Calu3 (cell line): ENCODE measurements at places on chromosomes 3 and 15.

- no peak overlapping the region for H3K4me3 ChIP-seq
- no peaks in the 10 kb centered on the region for H3K36me3 ChIP-seq
- no peak overlapping the region for H3K27ac ChIP-seq
- DNase-seq = no peak
Measured at GRCh38 chr15:26145796-26146195, 282.7 kb upstream of the ATP10A start.

DNA sequence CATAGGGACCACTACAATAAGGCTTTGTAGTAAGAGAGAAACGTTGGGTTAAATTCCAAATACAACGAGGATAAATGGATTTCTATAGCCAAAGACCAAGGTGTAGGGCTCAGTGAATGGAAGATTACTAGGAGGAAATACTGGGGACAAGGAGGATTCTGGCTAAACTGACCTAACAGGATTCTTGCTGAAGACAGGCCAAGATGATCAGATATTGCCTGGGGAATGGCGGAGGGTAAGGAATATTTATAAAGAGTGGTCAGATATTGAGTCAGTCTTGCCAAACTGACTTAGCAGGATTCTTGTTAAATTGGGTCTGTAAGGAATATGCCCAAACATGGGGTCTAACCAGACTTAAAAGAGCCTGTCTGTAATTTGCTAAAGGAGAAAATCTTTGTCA is 463.8 kb downstream of the EDEM1 start:
- no peaks in the 10 kb centered on the region for H3K27me3 ChIP-seq
- no peak for DNase-seq
- H3K36me3 ChIP-seq = no peaks in the 10 kb centered on the region
- H3K27ac ChIP-seq = no peak overlapping the region
- no peak overlapping the region for H3K4me3 ChIP-seq

- H3K27ac ChIP-seq = no peak overlapping the region
- H3K4me3 ChIP-seq = no peak overlapping the region
- no peaks in the 10 kb centered on the region for H3K27me3 ChIP-seq
- peak; percentile 1 for DNase-seq
Measured at GRCh38 chr15:42890161-42890913, 30.2 kb downstream of the TTBK2 start.

DNA sequence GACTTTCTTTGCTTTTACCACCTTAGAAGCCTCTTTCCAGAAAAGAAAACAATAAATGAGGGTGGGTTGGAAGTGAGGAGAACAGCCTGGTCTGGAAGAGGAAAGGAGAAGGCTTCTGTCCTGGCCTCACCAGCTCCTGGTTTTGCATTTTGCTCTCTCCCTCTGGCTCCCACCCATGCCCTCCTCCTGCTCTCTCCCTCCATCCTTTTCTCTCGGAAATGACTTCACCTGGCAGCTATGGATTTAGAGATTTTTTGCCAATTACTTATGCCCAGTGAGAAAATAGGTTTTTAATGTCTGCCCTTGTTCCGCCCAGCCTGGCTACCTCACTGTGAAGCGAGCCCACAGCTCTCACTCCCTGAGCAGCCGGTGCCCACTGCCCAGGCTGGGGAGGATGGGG is 77.9 kb upstream of the NTRK3 start:
- DNase-seq = no peak
- H3K4me1 ChIP-seq = no peaks in the 10 kb centered on the region
- no peak overlapping the region for H3K4me3 ChIP-seq
- peaks cover 75% of the 10 kb centered on the region for H3K27me3 ChIP-seq
- H3K27ac ChIP-seq = no peak overlapping the region

GRCh38 chr3:160450846-160451245 is 1.3 kb upstream of the TRIM59 start:
- peaks cover 36% of the 10 kb centered on the region for H3K4me1 ChIP-seq
- peak overlapping the region; percentile 100 for H3K4me3 ChIP-seq
- no peak for DNase-seq
- H3K27ac ChIP-seq = peak overlapping the region; percentile 100
- H3K36me3 ChIP-seq = peaks cover 23% of the 10 kb centered on the region
- H3K27me3 ChIP-seq = no peaks in the 10 kb centered on the region

- peaks cover 21% of the 10 kb centered on the region for H3K36me3 ChIP-seq
- no peaks in the 10 kb centered on the region for H3K27me3 ChIP-seq
- DNase-seq = no peak
- no peak overlapping the region for H3K4me3 ChIP-seq
- no peak overlapping the region for H3K27ac ChIP-seq
Measured at GRCh38 chr3:24525557-24525956, 30.9 kb upstream of the THRB start.

GRCh38 chr3:137348936-137349335 is 391.2 kb downstream of the IL20RB start:
- H3K4me3 ChIP-seq = no peak overlapping the region
- H3K27ac ChIP-seq = no peak overlapping the region
- no peaks in the 10 kb centered on the region for H3K36me3 ChIP-seq
- H3K4me1 ChIP-seq = no peaks in the 10 kb centered on the region

GRCh38 chr3:138829097-138829496 is 5.6 kb downstream of the PIK3CB start:
- DNase-seq = no peak
- no peaks in the 10 kb centered on the region for H3K27me3 ChIP-seq
- no peak overlapping the region for H3K4me3 ChIP-seq
- peaks cover 36% of the 10 kb centered on the region for H3K4me1 ChIP-seq

DNA sequence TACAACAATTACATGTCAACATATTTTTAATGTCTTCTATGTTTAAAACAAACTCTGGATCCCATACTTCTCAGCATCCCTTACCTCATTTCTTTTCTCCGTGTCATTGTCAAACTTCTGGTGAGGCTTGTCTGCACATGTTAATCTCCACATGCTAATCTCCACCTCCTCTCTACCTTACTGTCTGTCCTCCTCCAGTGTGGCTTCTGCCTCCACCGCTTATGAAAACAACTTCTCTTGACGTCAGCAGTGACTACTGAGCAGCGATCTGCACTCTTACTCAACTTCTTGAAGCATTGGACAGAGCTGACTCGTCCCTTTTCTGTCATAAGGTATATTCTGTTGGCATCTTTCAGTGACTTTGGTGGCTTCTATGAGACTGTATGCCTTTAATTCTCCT is 338.2 kb upstream of the THRB start:
- no peak overlapping the region for H3K27ac ChIP-seq
- no peak for DNase-seq
- peaks cover 30% of the 10 kb centered on the region for H3K4me1 ChIP-seq

DNA sequence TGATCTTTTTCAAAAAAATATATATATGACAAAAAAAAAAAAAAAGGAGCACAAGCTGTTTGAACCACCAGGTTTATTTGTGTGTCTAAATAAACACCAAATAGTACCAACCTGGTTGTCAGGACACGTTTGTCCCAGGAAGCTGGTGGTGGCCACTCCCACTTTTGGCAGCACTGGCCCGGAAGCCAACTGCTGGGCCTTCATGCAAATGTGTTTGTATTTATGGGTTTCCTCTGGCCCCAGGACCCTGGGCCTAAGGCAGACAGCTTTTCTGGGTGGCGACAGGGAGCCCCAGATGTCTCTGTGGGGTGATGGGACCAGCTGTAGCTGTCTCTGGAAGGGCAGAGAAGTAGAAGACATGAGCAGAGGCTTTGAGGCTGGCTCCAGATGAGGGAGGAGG is 31.6 kb downstream of the PRKCD start:
- DNase-seq = no peak
- peaks cover 7% of the 10 kb centered on the region for H3K4me1 ChIP-seq
- no peaks in the 10 kb centered on the region for H3K27me3 ChIP-seq
- no peak overlapping the region for H3K4me3 ChIP-seq
- H3K27ac ChIP-seq = no peak overlapping the region
- peaks cover 15% of the 10 kb centered on the region for H3K36me3 ChIP-seq

GRCh38 chr3:78659386-78659987 is 1108.3 kb downstream of the ROBO1 start:
- no peak overlapping the region for H3K27ac ChIP-seq
- H3K36me3 ChIP-seq = peaks cover 4% of the 10 kb centered on the region
- no peaks in the 10 kb centered on the region for H3K4me1 ChIP-seq
- DNase-seq = peak; percentile 13
- H3K27me3 ChIP-seq = no peaks in the 10 kb centered on the region
- no peak overlapping the region for H3K4me3 ChIP-seq

GRCh38 chr3:51379746-51380455 is 5.2 kb upstream of the MANF start:
- no peak overlapping the region for H3K4me3 ChIP-seq
- H3K4me1 ChIP-seq = no peaks in the 10 kb centered on the region
- no peak for DNase-seq
- peaks cover 11% of the 10 kb centered on the region for H3K36me3 ChIP-seq
- H3K27ac ChIP-seq = no peak overlapping the region

- peaks cover 13% of the 10 kb centered on the region for H3K27me3 ChIP-seq
- peaks cover 19% of the 10 kb centered on the region for H3K36me3 ChIP-seq
- no peak for DNase-seq
- H3K4me3 ChIP-seq = peak overlapping the region; percentile 89
Measured at GRCh38 chr3:98731720-98732285, 31.3 kb upstream of the ST3GAL6 start.

DNA sequence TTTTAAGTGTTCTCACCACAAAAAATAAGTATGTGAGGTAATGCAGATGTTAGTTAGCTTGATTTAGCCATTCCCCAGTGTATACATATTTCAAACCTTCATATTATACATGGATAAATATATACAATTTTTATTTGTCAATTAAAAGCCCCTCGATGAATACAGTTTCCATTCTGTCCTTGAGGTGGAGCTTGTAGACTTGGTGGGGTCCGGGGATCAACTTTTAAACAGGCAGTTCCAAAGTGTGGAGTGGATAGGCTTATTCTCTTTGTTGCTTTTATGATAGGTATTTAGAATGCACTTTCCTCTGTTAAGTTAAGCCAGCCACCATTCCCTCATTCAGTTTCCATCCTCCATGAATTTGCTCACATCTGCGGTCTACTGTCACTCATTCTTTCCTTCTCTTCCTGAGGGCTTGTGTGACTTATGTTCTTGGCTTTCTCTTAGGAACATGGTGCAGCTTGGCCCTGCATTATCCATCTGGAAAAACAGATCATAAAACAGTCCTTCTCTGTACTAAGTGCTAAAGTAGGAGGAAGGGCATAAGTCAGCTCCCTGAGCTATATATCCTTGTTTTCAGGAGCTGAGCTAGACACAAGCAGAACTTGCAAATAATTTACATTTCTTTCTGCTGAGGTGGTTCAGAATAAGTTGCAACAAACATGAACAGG is 149.1 kb downstream of the NFKBIZ start:
- H3K27ac ChIP-seq = no peak overlapping the region
- no peak for DNase-seq
- no peaks in the 10 kb centered on the region for H3K27me3 ChIP-seq
- no peak overlapping the region for H3K4me3 ChIP-seq
- no peaks in the 10 kb centered on the region for H3K36me3 ChIP-seq

- no peak overlapping the region for H3K4me3 ChIP-seq
- peaks cover 56% of the 10 kb centered on the region for H3K27me3 ChIP-seq
- no peak overlapping the region for H3K27ac ChIP-seq
- DNase-seq = no peak
- no peaks in the 10 kb centered on the region for H3K36me3 ChIP-seq
Measured at GRCh38 chr3:56113908-56114307, 354.4 kb downstream of the ERC2 start.

- H3K27ac ChIP-seq = no peak within 1 kb of the TSS
- H3K4me3 ChIP-seq = no peak within 1 kb of the TSS
- H3K36me3 ChIP-seq = no peaks in the 10 kb centered on the region
- no peaks in the 10 kb centered on the region for H3K4me1 ChIP-seq
Measured at GRCh38 chr3:2098398-2099027, at the start of gene CNTN4. Gene CNTN4, plus strand, starts transcription at chr3:2098866.

DNA sequence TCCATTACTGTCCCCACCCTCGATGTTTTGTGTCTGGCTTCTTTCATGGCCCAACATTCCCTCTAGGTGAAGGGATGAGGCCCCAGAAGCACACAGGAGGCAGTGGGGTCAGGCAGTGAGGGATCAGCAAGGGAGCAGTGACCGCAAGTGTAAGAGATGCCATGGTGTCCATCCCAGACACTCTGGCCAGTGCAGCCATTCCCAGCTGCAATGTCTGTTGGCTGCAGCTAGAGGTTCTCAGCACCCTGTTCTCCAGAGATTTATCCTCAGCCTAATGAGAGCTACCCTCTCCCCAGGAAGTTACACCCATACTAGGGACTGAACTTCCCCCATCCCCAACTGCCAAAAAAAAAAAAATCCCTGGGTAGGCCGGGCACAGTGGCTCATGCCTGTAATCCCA is 40.2 kb downstream of the TRANK1 start:
- peaks cover 10% of the 10 kb centered on the region for H3K36me3 ChIP-seq
- no peak overlapping the region for H3K27ac ChIP-seq
- H3K4me1 ChIP-seq = peaks cover 14% of the 10 kb centered on the region
- H3K27me3 ChIP-seq = no peaks in the 10 kb centered on the region
- no peak overlapping the region for H3K4me3 ChIP-seq
- peak; percentile 11 for DNase-seq

- H3K4me3 ChIP-seq = no peak overlapping the region
- DNase-seq = no peak
- H3K27ac ChIP-seq = no peak overlapping the region
- H3K27me3 ChIP-seq = no peaks in the 10 kb centered on the region
Measured at GRCh38 chr3:37816271-37816670, 45.4 kb upstream of the CTDSPL start.

DNA sequence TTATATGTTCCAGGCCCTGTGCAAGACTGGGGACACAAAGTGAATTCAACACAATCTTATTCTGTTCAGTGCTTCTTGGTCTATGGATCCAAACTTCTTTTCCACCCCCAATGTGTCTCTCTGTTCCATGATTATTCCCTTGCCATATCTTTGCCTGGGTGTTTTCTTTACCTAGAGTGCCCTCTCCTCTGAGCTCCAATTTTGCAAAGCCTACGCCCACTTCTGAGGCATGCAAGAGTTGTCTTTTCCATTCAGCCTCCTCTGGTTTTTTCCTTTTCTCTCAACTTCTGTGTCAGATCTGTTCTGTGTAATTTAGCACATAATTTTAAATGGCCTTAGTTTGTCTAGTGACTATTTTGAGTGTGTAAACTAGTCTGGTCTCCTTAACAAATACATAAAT is 72.8 kb upstream of the PLCL2 start:
- no peak overlapping the region for H3K27ac ChIP-seq
- H3K4me3 ChIP-seq = no peak overlapping the region
- no peaks in the 10 kb centered on the region for H3K36me3 ChIP-seq
- no peak for DNase-seq
- H3K27me3 ChIP-seq = no peaks in the 10 kb centered on the region

DNA sequence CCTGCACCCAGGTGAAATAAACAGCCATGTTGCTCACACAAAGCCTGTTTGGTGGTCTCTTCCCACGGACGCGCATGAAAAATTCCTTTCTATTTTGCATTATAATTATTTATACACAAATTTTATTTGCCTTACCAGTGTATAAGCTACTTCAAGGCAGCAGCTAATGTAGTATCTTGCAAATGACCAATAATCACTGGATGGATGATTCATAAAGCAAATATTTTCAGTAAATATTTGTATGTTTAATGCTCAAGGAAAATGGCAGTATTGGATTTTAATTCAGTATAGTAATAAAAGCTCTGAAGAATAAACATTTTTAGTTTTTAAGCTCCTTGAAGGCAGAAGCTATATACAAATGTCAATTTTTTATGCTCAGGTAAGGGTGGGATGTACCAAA is 158.7 kb upstream of the NANOGP8 start:
- no peak overlapping the region for H3K27ac ChIP-seq
- H3K27me3 ChIP-seq = no peaks in the 10 kb centered on the region
- no peaks in the 10 kb centered on the region for H3K36me3 ChIP-seq
- no peaks in the 10 kb centered on the region for H3K4me1 ChIP-seq
